ENCODE measurements at places on chromosomes 11 and 22. TPM values are rescaled to one million over a fixed set of nuclear protein-coding genes. Genes with fewer than 3 reads are reported as not detected.

- DNase-seq, result no peak
These were observed 30.8 kb downstream of the MPPED1 start for GRCh38 chr22:43442386-43443151.

Gene LMNTD2
- polyA plus RNA-seq, result 4.2 TPM

Gene TRIM66
- polyA plus RNA-seq, result 14.3 TPM

Gene ALG12
- polyA plus RNA-seq, result 43.5 TPM

Gene OR56A1
- not detected for polyA plus RNA-seq
